ENCODE measurements at places on chromosomes 2 and 18.

DNA sequence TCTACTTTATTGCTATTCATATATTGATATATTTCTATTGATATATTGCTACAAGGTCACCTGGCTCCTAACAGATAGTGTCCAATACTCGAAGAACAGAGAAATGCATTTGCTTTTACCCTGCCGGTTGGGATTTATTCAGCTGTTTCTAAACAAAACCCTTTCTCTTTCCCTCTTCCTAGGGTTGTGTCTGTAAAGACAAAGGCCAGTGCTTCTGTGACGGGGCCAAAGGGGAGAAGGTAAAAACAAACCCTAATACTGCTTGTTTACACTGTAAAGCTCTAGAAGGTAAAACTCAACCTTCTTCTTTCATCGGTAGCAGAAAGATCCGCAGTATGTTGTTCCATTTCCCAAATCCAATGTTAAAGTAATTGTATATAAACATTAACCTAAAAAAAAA, 73.4 kb downstream of the COL4A3 start:
- DNase-seq, result no peak

GRCh38 chr2:177799531-177799930, 273.0 kb downstream of the PDE11A start:
- DNase-seq, result no peak

GRCh38 chr2:44479127-44479887, 117.6 kb downstream of the CAMKMT start:
- DNase-seq, result no peak

DNA sequence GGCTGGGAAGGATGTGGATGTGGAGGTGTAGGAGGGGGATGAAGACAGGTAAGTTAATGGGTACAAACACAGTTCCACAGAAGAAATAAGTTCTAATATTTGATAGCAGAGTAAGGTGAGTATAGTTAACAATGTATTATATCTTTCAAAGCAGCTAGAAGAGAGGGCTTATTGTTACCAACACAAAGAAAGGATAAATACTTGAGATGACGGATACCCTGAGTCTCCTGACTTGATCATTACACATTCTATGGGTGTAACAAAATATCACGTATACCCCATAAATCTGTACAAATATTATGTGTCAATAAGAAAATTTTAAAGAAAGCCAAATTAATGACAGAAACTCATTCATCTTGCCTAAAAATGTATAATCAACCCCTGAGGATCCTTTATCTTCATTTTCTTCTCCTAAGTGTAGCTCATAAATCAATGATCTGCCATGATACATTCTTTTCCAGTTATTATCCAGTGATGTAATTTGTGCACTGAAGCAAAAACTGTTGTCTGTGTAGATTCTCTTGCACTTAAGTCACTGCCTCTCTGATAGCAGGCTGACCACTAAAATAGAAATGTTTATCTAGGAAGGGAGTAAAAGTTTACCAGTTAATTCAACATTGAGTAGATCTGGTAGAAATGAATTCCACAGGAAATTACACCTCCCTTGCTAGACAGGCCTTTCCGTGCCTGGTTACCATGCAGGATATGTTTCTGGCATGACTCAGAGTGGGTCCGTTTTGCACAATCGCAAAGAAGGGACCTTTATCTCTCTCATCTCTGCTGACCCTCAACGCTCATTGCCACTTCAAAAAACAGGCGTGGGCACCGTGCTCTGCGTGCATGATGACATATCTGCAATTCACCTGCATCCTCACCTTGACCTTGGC, 249.7 kb upstream of the NCKAP5 start:
- DNase-seq, result no peak

GRCh38 chr2:64211276-64211921, 67.2 kb upstream of the PELI1 start:
- no peak for DNase-seq

GRCh38 chr2:203451689-203452088, 83.4 kb downstream of the RAPH1 start:
- DNase-seq, result no peak

DNA sequence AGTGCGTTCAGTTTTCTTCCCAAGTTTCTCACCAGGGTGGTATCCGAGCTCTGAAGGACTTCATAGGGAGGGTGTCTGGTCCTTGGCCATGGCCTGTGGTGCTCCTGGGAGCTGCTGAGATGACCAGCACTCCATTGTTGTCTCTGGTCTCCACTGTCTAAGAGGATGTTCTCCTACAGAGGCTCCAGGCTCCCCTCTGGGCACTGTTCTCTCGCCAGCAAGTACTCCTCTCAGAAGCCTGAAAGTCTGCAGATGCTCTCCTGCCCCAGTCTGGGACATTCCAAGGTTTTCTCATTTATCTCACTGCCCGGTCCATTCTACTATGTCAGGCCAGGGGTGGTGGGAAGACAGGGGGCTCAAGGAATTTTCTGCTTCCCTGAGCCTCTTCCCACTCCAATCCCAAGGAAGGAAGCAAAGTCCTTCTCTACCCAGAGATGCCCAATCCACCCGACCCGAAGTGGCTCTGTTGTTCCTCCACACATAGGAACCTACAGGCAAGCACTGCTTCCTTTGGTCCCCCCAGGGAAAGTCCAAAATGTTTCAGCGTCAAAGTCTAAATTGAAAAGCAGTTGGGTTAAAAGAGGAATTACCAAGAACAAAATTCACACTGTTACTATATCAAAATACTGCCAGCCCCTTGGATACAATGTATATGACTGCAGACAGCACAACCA, 110.5 kb downstream of the GYPC start:
- no peak for DNase-seq

- no peak for DNase-seq
These were observed 82.4 kb upstream of the HPCAL1 start for GRCh38 chr2:10220045-10220901.

GRCh38 chr2:58466804-58467203, 225.7 kb upstream of the FANCL start:
- DNase-seq, result no peak
